Brain microvascular endothelial cell (primary cell): ENCODE measurements at places on chromosomes 2 and 18.

DNA sequence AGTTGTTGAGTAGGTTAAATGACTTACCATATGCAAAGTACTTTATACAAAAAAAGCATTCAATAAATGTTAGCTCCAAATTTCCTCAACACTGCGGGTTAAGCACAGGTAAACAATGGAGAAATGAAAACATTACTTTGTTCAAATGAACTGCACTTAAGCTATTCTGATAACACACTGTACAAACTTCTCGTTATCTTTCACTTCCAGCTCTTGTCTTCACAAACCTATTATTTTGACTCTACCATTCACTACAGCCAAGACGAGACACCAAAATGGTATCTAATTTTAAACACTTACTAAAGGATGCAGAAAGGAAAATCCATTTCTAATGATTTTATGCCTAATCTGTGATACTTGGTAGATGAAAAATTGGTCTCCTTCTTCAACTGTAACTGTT lies 43.8 kb downstream of the SLC40A1 start:
- no peak for DNase-seq

- DNase-seq, result no peak
Observed at GRCh38 chr2:70690846-70691245, 77.2 kb downstream of the ADD2 start.

DNA sequence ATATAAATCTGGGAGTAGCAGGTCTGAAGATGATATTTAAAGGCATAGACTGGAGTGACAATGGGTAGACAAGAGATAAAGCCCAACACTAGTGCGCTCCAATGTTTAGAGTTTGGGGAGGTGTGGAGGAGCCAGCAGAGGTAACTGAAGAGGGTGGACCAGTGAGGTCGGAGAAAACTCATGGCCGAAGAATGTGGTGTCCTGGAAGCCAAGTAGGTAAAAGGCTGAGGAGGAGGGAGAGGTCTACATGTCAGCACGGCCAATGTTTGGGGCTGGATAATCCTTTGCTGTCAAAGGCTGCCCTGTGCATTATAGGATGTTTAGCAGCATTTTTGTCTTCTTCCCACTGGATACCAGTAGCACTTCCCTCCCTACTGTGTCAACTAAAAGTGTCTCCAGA lies 78.8 kb upstream of the KCNE4 start:
- no peak for DNase-seq

GRCh38 chr2:80889009-80889408 lies 584.5 kb upstream of the LRRTM1 start:
- DNase-seq, result no peak

DNA sequence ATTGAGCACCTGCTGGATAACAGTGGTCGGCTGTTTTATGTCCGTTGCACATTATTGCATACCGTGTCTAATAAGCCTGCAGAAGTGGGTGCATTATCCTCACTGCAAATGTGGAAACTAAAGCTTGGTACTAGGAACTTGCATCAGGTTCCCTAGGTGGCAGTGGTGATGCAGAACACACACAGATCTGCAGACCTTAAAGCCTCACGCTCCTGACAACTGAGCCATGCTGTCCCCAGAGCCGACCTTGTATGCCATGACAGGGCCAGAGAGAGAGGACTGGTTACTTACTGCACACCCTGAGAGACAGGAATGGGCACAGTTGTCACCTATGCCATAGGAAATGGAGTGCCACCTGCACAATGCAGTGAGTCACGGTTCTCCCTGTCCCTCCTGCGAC lies 151.8 kb downstream of the SH3RF3 start:
- no peak for DNase-seq

- DNase-seq, result no peak
Observed at GRCh38 chr2:118634876-118635275, 212.6 kb downstream of the EN1 start.

GRCh38 chr18:24862201-24862816 lies 401.9 kb downstream of the HRH4 start:
- DNase-seq, result no peak

GRCh38 chr2:64203131-64203857 lies 59.1 kb upstream of the PELI1 start:
- DNase-seq, result no peak

GRCh38 chr2:177783835-177784744 lies 288.5 kb downstream of the PDE11A start:
- DNase-seq, result peak; percentile 40

- DNase-seq, result no peak
Observed at GRCh38 chr18:11183637-11184036, 34.3 kb upstream of the PIEZO2 start.

GRCh38 chr2:195652911-195653310 lies 4.1 kb upstream of the SLC39A10 start:
- no peak for DNase-seq

- no peak for DNase-seq
Observed at GRCh38 chr2:224861266-224861665, 145.1 kb upstream of the CCDC195 start.
